Psoas muscle (tissue), 8 donors: ENCODE measurements at places on chromosomes 12 and 14. TPM values are rescaled to one million over a fixed set of nuclear protein-coding genes. Genes with fewer than 3 reads are reported as not detected.

Gene RHOJ
- total RNA-seq, result 7.5 TPM

DNA sequence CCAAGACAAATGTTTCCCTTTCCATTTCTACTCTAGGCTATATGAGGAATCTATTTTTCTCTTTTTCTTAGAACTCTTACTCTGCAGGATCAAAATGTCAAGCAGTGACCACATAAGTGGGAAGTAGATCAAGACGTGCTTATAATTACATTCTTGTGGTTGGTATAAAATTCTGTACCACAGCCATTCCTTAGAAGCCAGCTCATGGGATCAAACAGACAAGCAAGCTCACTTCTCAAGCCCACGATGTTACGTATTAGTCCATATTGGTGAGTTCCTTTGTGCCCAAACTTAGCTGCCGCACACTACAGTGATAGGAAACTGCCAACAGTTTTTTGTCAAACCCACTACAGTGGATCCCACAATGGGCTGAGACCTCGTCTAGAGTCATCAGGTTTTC, 53.4 kb downstream of the IFNG start:
- no peak overlapping the region for H3K4me3 ChIP-seq
- H3K27me3 ChIP-seq, result no peaks in the 10 kb centered on the region

Gene MGP
- 60.2 TPM for total RNA-seq

DNA sequence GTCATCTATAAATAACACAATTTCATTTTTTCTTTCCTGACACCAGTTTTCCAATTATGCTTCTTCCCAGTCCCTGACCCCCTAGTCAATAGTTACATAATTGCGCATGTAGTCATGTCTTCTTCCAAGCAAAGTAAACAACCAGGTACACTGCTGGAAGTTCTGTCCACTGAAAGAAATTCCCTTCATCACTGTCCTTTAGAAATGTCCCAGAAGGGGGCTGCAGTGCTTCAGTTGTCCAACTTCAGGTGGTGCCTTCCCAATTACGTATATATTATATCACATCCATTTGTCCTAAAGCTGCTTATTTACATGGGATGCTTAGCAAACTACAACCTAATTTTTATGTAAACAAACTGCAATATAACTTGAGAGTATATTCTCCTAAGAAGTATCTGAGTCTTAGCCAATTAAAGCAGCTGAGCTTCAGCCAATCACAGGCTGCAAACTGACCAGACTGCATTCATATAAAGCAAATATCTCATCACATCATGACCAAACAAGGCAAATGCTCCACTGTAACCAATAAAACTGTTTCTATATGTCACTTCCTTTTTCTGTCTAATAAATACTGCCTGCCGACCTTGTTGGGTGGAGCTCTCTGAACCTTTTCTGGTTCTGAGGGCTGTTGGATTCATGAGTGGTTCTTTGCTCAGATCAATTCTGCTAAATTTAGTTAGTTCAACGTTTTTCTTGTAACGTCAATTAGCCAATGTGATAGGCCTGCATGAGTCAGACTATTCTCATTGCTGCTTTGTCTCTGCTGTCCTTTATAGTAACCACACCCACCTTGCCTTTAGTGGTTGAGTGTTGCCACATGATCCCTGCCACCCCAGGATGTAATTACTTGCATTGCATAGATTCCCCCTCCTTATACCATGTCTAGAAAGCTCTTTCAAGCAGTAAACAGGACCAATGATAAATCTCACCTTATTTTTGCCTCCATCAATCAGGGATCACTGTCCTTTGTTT, 239.3 kb downstream of the ALG10B start:
- H3K36me3 ChIP-seq, result no peaks in the 10 kb centered on the region
- H3K27ac ChIP-seq, result no peak overlapping the region
- no peaks in the 10 kb centered on the region for H3K4me1 ChIP-seq
- no peak overlapping the region for H3K4me3 ChIP-seq
